ENCODE measurements at places on chromosomes 3 and 15.
A peak's percentile ranks its signal among the peaks of the same experiment; 100 is the strongest.

DNA sequence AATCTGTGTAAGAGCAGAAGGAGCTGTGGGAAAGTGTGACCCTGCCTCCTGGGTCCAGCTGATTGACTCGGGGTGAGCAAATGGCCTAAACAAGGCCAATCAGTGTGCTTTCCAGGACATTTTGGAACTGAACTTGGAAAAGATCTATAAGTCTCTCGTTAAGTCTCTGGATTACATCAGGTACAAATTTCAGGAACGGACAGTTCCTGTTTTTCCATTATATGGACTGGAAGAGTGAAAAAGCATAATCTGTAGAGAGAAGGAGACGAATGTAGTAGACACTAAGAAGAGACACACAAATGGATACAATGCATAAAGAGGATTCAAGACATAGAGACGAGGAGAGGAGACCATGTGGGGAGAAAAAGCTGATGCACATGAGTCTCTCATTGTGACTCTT, 167.3 kb downstream of the C3orf70 start:
- no peak for DNase-seq

DNA sequence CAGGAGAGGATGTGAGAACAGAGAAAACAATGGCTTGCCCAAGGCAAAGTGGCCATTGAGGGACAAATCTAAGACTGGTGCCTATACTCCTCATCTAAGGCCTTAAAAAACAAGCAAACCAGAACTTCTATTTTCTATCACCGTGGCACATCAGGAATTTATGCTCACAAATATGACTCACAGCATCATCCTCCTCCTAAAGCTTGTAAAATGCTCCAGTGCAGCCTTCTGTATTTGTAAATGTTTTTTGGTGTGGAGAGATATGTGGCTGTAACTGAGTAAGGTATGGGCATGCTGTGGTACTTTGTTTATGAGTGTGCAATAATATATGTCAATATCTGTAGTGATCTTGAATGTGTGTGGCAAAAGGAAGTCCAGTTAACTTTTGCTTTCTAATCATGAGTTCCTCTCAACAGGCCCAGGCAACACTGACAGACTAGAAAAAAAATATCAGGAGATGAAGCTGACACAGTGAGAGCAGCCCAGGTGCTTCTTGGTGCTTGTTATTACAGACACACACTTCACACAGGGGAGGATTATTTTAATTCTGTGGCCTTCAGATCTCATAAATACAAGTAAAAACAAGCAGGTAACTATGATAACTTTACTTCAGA, 60.3 kb downstream of the CTNNB1 start:
- no peak for DNase-seq

- DNase-seq, result no peak
Measured at GRCh38 chr15:56783857-56784661, 50.8 kb upstream of the ZNF280D start.

DNA sequence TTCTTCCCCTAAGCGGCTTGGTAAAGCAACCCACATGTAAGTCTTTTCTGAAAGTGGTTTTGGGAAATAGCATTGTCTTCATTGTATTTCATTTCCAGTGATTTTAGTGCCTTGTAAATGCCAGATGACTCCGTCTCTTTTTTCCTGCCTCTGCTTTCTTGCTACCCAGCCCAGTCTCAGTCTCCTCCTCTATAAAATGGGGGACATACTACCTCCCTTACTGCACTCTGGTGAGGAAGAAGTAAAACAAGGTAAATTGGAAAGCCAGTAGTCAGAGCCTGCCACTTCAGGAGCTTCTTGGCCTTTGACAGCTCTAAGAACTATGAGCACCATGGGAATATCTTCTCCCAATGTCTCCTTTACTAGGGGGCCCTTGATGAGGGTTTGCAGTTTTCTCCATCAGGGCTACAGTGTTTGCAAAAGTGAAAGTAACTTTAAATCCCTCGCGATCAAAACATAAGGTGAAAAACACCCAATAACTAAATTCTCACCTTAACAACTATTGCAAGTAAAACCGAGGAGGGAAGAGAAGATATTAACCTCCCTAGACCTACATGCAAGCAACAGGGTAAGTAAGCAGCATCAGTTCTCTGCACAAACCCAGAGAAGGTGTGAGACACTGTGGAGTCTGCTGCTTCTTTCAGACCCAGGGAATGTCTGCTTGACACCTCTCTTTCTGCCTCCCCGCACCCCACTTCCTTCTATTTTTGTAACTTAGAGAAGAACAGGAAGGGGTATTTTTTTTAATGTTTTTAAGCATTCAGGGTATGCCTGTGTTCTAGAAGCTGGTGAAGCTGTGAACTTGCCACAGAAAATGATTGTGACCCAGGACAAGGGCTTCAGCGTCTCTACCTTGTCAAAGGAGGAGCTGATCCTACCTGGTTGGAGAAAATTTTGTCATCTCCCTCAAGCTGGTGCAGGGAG, 159.1 kb upstream of the EOMES start:
- DNase-seq, result no peak

DNA sequence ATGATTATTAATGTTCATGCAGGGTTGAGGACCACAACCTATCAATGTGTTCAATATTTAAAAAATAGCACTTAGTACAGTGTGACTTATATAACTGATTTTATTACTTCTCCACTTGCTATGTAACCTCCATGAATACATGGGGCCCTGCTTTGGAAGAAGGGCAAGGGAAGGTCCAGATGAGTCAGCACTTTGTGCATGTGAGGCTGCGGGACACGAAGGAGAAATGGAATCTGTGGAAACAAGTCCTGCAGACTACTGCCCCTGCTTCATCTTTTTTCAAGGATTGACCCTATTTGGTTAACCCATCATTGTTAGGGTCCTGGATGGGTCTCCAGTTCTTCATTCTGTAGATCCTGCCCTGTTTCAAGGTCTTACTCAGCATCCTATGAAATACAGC, 1.6 kb downstream of the NXPE3 start:
- peak; percentile 78 for DNase-seq

- no peak for DNase-seq
Measured at GRCh38 chr3:16319307-16319706, 54.3 kb downstream of the OXNAD1 start.

GRCh38 chr3:38313695-38314094, 31.6 kb downstream of the SLC22A14 start:
- no peak for DNase-seq

- DNase-seq, result peak; percentile 5
Measured at GRCh38 chr15:41417418-41418195, 712 bp downstream of the RTF1 start.

- DNase-seq, result no peak
Measured at GRCh38 chr3:11679964-11680363, 36.2 kb upstream of the VGLL4 start.

DNA sequence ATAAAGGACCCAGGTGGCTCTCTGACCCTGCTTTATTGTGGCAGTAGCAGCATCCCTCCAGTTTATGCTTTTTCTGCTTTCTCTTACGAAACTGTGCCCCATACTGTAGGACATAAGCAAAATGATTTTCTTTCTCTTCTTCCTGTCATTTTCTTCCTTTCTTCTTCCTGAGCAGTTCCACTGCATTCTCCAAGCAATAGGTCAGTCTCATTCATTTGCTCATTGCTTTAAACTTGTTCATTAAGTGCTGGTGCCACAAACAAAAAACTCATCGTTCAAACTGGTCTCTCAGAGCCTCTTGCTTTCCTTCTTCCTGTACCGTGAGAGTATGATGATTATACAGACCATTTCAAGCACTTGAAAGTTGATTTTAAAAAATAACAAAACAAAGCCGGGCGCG, 66.8 kb downstream of the PDE8A start:
- DNase-seq, result no peak

- DNase-seq, result no peak
Measured at GRCh38 chr15:60589253-60589652, 110.3 kb upstream of the ICE2 start.

GRCh38 chr15:27214032-27214431, 243.1 kb downstream of the GABRG3 start:
- no peak for DNase-seq

DNA sequence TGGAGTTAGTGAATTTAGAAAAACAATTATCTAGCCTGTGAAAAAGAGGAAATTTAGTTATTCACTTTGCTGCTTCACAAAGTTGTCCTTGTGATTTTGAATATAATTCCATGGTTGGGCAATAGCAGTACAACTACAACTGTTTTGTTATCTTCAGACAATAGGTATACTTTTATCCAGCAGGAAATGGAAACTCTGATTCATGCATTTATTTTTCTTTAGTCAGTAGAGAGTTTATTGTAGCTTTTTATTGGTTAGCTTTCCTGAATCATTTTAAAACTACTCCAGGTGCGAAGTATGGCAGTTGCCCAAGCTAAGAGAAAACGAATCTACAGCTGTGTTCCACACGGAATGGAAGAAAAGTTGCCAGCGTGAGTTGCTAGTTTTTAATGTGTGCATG, 80.3 kb downstream of the TM4SF4 start:
- no peak for DNase-seq

DNA sequence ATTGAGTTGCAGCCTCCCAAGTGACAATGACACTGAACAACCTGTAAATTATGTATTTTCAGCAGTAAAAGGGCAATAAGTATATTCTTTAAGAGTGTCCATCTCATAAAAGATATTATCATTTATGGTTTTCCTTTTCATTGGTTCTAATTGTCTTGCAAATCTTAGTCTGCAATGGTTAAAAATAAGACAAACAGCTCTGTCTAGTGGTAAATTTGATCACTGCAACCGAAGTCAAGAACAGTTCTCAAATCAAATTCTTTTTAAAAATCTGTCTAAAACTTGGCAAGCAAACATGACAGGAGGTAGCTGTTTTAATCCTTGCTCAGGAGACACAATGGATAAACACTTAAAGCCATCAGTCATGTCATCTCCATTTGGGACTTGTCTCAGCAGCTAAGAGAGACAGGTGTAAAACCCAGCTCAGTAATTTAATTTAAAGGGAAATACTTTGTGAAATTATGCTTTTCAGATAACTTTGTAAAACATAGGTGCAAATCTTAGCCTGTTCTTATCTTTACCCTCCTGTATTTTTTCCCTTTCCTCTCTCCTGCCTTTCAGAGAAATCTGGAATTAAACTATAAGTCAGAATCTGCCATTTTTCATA, 150.3 kb upstream of the ARHGEF26 start:
- no peak for DNase-seq

GRCh38 chr3:169865176-169865767, 4.5 kb downstream of the LRRC31 start:
- DNase-seq, result no peak

GRCh38 chr3:187799942-187800641, 54.8 kb upstream of the BCL6 start:
- DNase-seq, result no peak

GRCh38 chr3:23952646-23953045, 7.6 kb downstream of the NR1D2 start:
- DNase-seq, result no peak

GRCh38 chr15:60975952-60976351, 253.2 kb downstream of the RORA start:
- DNase-seq, result no peak

- no peak for DNase-seq
Measured at GRCh38 chr15:81038975-81039607, 38.4 kb downstream of the TLNRD1 start.

DNA sequence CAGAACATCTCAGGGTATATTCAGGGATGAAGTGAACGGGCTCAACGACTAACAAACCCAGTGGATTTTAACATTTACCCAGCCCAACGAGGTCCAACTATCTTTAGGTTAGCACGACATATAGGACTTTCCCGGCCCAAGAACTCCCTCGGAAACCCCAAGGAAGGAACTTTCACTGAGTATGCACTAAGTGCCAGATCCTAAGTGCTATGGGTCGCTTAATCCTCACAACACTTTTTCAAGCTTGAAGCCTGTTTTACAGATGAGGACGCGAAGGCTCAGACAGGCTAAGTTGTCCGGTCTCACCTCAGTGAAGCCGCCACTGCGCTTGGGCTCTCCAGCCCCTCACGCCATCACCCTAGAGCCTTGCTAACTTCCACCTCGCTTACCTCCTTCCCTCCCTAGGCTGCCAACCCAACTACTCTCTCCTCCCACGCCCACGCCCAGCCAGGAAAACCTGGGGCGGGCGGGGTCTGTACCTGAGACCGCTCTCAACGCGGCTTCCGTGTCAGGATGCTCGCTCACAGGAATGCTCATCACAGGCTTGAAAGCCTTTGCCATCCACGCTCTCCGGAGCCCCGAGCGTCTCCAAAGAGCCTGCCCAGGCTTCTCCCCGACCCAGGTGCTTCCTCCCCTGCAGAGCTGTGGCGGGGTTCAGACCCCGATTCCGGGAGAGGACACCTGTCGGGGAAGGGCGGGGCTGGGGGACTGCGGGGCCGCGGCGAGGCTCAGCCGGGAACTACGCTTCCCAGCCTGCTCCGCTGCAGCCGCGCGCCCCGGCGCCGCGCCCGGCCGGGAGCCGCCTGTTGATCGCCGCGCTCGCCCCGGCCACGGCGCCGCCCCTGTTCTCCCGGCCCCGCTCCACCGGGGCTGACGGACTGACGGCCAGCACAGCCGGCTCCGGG, at the start of gene TMOD2:
TSS of gene TMOD2 (plus strand) at position 806 of the 905 bp plus-strand sequence. CDS start 14,845 bp downstream, outside the sequence.
- peak; percentile 82 for DNase-seq

GRCh38 chr15:92812271-92812670, 87.9 kb upstream of the CHD2 start:
- DNase-seq, result no peak

DNA sequence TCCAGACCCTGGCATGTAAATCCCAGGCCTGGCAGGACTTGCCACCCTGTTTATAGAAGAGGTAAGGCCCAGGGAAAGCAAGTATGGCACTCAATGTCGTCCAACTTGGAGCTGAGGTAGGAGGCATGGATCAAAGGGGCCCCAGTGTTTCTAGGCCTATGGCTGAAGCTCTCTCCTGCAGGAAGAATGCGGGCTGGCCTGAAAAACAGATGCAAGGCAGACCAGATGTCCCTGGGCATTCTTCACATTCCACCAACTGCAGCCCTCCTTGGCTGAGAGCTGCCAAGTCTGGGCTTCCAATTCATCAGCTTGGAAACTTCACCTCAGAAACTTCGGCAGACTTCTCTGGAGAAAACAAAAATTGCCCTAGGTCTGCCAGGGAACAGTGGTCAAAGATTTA, 22.2 kb downstream of the MESD start:
- DNase-seq, result no peak

DNA sequence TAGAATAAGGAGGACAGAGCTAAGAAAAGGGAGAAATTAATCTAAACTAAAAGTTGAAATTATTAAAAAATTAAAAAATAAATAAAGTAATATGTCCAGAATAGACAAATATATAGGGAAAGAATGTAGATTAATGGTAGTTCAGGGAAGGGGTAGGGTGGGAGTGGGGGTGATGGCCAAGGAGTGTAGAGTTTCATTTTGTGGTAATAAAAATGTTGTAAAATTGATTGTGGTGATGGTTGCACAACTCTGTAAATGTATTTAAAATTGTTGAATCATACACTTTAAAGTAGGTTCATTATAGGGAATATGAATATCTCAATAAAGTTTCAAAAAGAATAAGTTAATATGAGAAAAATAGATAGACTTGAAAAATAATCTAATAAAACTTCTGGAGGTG, 21.0 kb upstream of the FNDC3B start:
- no peak for DNase-seq

DNA sequence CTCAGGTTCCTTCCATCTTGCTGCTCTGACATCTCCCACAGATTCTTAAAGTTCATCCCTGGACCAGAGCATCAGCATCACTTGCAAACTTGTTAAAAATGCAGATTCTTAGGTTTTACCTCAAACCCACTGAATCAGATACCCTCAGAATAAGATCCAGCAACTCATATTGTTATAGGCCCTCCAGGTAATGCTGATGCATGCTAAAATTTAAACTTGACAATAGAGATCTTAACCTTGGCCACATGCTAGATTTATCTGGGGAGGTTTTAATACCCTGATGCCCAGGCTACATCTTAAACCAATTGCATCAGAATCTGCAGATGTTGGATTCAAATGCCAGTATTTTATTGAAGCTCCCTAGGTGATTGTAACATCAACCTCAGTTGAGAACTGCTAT, 256.9 kb downstream of the RYR3 start:
- DNase-seq, result no peak
